Activated CD4-positive, CD25-positive, alpha-beta regulatory T cell (primary cell): ENCODE measurements at places on chromosomes 7 and 10.

- DNase-seq = no peak
These were observed 161.9 kb upstream of the AGK start for GRCh38 chr7:141389140-141389796.

GRCh38 chr7:36827726-36828703, 103.7 kb upstream of the AOAH start:
- no peak for DNase-seq

DNA sequence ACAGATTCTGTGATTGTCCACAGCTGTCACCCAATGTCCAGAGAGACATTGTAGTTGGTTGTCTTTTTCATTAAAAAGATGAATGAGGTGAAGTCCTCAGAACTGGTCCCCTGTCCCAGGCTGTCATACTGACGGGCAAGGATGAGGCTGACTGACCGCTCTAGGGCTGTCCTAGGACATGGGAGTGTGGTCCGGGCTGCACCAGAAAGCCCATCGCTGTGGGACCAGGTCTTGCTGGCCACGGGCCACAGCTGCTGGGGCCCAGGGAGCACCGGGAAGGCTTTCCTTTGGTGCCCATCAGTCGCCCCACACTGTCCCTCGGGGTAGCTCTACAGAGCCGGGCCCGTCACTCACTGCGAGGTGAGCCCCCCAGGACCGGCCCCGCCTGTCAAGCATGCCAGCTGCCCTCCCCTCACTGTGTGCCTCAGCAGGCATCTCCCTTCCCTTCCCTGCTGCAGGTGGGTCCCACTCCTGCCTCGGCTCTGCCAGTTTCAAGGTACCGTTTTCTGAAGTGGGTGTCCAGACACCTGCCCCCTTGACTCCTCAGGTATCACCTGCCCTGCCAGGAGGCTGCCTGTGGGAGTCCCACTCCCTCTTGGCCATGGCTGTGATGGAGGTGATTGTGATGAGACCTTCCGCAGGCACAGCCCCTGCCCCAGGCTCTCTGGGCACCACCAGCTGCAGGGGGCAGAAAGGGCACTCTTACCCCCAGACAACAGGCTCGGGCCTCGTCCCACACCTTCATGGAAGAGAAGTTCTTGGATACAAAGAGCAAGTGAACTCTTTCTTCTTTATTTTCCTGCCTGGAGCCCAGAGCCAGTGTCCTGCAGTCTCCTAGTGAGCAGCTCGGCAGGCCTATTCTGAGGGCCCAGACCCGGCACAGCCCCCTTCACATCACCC, 21.7 kb downstream of the LRRC27 start:
- no peak for DNase-seq

GRCh38 chr10:129769381-129770116, 194.5 kb downstream of the EBF3 start:
- no peak for DNase-seq

- DNase-seq = no peak
These were observed 126.7 kb upstream of the C1QL3 start for GRCh38 chr10:16648366-16648765.

- DNase-seq = no peak
These were observed 36.2 kb downstream of the CHST3 start for GRCh38 chr10:72000073-72001032.

GRCh38 chr7:37442268-37442667, 6.4 kb downstream of the ELMO1 start:
- no peak for DNase-seq

DNA sequence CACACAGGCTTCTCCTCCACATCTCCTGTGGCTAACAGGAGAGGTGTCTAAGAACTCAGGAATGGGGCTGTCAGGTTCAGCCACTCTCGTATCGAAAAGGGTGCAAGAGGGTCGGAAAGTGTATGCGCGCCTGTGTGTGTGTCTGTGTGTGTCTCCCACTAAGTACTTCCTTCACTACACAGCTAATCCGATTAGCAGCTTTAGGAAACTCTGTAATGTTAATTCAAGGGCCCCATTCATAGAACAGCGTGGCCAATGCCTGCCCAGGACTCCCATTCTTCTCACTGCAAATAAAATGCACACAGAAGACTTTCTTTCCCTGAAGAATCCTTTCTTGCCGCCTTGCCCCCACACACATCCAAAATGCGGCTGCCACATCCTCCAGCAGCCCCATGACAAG, 39.9 kb downstream of the TLL2 start:
- no peak for DNase-seq

DNA sequence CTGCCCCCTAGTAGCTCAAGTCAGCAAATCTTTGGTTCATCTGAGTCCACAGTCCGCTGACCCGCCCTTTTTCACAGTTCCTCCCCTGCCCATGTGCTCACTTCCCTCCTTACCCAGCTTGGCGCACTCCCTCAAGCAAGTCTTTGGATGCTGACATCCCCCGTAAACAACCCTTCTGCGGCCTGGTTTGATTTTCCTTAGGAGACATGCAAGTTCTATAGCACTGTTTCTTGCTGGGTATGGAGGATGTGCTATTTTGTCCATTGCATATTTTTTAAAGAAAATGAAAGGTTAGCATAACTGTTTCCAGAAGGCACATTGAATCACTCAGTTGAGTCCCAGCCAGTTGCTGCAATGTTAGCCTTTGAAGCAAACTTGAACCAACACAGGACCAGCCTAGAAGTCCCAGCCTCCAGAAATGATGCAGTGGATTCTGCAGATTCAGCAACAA, 38.2 kb downstream of the HTRA1 start:
- no peak for DNase-seq

GRCh38 chr7:84070770-84071169, 123.8 kb downstream of the SEMA3A start:
- DNase-seq = no peak

DNA sequence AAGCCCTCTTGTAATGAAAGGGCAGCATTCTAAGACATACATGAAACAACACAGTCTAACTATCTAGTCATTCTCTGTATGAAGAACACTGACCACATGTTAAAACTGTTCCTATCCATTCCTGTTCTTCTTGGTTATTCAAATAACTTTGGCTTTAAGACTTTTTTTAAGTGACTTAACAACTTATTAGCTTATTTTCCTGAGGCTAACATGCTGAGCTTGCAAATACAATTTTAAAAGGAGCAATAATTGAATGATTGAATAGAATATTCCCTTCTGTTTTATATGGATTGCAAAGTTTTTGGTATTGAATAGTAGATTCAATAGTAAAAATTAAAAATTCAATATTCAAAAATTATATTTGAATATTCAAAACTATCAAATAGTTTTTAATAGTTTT, 92.3 kb downstream of the HTR5A start:
- DNase-seq = no peak

DNA sequence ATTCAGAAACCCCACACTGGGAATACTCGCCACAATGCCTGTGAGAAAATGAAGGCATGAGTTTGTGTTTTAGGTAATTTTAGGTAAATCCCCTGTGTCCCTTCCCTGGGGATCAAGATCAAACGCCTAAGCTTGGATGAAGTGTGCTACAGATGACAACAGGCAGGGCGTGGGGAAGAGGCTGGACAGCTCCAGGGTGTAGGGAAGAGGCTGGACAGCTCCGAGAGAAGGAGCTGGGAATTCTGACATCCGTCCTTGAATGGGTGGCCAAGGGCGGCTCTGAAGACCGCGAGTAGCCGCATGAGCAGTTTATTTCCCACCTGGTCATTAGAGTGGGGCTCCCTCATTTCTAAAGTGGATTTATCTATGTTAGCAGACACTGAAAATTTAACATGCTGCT, 109.7 kb downstream of the RAMP3 start:
- no peak for DNase-seq

- no peak for DNase-seq
These were observed 302.6 kb upstream of the MYO3A start for GRCh38 chr10:25631471-25631870.

DNA sequence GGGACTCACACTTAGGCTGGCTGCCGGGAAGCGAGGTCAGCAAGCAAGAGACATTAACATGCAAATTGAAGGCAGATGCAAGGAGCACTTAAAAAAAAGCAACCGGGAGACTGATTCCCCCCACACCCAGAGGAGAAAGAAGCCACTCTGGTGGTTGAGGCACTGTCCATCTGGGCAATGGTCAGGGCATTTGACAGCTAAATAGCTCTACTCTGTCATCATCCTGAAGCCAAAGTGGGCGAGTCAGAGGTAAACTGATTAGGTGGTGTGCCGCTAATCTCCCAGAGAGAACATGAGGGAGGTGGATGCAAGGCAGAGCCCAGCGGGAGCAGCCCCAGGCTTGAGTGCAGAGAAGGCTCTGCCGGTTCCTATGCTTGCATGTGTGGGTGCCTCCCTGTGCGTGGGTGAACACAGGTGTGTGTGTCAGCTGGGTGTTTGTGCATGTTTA, 100.6 kb downstream of the PLXNA4 start:
- DNase-seq = no peak

- DNase-seq = no peak
These were observed 5.1 kb upstream of the CYP26A1 start for GRCh38 chr10:93068411-93069244.

GRCh38 chr7:102927312-102927933, 14.6 kb downstream of the LRRC17 start:
- DNase-seq = no peak

DNA sequence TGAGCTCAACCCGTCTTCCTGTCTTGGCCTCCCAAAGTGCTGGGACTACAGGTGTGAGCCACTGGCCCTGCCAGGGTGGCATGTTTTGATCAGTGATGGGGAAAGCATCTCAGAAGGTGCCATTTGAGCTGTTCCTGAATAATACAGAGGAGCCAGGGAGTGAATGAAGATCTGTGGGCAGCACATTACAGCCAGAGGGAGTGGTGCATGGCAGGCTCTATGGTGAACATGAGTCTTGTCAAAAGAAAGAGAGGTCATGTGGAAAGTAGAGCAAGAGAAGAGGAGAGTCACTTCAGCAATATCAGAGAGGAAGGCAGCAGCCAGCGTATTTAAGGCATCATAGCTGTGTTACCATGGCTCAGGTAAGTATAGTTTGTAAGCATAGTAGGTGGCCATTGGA, 275.7 kb upstream of the LRGUK start:
- no peak for DNase-seq

DNA sequence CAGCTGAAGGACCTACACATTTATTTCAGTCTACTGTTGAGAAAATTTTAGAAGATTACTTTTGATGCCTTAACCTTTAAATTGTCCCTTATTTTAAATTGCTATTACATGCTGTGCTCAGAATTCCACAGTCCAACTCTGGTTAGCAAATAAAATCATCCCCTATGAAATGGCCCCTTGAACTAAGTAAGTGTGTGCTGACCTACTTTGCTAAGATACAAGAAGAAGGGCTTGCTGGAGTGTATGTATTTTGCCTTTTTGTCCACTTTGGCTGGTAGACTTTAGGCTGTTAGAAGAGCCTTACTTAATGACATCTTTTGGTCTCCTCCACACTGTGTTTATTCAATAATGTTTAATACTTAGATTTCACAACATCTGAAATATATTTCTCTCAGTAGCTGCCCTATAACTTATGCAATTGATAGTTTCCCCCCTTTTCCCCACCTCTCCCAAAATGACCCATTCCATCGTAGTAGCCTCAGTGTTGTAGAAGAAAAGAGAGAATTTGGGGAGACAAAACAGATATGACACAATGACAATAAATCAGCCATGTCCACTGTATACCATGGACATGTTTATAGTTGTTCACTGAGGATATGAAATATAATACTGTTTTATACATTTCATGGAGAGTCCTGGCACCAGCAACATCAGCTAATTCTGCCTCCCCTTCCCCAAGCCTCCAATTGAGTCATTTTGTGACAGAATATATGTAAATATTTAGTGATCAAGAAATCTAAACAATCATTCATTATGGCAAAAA, 107.8 kb upstream of the ASAH2 start:
- DNase-seq = no peak

- DNase-seq = no peak
These were observed 387.2 kb downstream of the TCERG1L start for GRCh38 chr10:130924138-130924819.

- DNase-seq = no peak
These were observed 102.0 kb upstream of the FAM20C start for GRCh38 chr7:90111-91063.

- no peak for DNase-seq
These were observed 2.8 kb downstream of the DNAJC30 start for GRCh38 chr7:73680501-73680900.

GRCh38 chr7:136859803-136860202, 8.6 kb upstream of the CHRM2 start:
- no peak for DNase-seq

DNA sequence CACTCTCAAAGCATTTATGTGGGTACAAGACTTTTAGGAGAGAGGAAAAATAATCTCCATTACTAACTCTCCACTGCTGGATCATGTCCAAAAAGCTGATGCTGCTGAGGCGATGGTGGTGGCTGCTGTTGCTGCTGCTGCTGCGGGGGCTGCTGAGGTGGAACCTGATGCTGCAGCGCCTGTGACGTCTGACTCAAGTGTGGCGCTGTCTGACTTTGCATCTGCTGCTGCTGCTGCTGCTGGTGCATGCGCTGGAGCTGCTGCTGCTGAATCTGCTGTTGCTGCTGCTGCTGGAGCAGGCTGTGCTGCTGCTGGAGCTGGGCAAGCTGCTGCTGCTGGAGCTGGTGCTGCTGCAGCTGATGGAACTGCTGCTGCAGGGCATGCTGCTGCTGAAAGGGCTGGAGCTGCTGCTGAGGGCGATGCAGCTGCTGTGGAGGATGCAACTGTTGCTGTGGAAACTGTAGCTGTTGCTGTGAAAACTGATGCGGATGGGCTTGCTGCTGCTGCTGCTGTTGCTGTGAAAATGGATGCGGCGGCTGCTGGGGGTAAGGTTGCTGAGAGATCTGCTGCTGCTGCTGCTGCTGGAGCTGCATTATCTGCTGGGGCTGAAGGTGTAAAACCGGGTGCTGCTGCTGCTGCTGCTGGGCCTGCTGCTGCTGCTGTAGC, 34.5 kb downstream of the PAXIP1 start:
- no peak for DNase-seq

- DNase-seq = no peak
These were observed 27.7 kb downstream of the ZMIZ1 start for GRCh38 chr10:79096514-79096913.

DNA sequence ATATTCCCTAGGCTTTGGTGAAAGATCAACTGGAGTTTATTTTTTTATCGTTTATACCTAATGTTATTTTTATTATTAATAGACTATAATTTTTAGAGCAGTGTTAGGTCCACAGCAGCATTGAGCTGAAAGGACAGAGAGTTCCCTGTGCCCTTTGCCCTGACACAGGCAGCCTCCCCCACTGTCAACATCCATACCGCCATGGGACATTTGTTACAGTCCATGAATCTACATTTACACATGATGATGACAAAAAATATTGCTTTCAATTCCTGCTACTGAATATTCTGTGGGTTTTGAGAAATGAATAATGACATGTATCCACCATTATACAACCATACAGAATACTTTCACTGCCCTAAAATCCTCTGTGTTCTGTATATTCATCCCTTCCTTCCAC, 1297.5 kb upstream of the SORCS1 start:
- DNase-seq = no peak

- peak; percentile 25 for DNase-seq
These were observed at the start of gene CELF2 for GRCh38 chr10:11017570-11018431. Gene CELF2, plus strand, starts transcription at chr10:11017872. Its CDS starts 218 bp downstream, at chr10:11018090.

GRCh38 chr10:51666456-51666855, 32.9 kb downstream of the CSTF2T start:
- DNase-seq = no peak

GRCh38 chr7:100126931-100127865, at the start of gene MBLAC1:
Gene MBLAC1, plus strand, starts transcription at chr7:100126967. Its CDS starts 429 bp downstream, at chr7:100127396.
- peak; percentile 86 for DNase-seq

GRCh38 chr10:48363617-48364355, 57.3 kb downstream of the MAPK8 start:
- DNase-seq = no peak

- peak; percentile 56 for DNase-seq
These were observed 6.1 kb upstream of the VCL start for GRCh38 chr10:73991884-73992245.
